Heart right ventricle (tissue), 16 donors: ENCODE measurements at places on chromosomes 16 and 17. TPM values are rescaled to one million over a fixed set of nuclear protein-coding genes. Genes with fewer than 3 reads are reported as not detected.
A peak's percentile ranks its signal among the peaks of the same experiment; 100 is the strongest.

The GAST gene
- total RNA-seq: not detected

DNA sequence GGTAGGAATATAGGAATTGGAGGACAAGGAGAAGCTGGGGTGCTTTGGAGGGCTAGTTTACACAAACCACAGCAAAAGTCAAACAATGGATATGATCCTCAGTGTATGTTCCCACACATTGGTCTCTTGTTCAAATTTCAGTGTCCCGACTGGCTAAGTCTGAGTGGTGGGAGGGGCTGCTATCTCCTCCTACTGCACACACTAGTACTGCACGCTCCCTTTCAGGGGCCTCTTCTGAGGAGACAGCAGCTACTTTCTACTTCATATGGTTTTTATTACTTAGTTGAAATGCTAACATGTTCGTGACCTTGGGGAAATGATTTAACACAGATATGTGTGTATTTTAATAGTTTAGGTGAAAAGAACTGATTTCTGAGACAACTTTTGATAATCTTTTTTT lies 18.8 kb upstream of the KRT10 start:
- H3K27ac ChIP-seq: no peak overlapping the region
- no peak overlapping the region for H3K4me3 ChIP-seq
- no peak for DNase-seq
- H3K36me3 ChIP-seq: no peaks in the 10 kb centered on the region

GRCh38 chr17:80491478-80492342 lies 15.3 kb upstream of the NPTX1 start:
- no peak for DNase-seq
- H3K27me3 ChIP-seq: peaks cover 43% of the 10 kb centered on the region
- no peak overlapping the region for H3K27ac ChIP-seq
- H3K36me3 ChIP-seq: no peaks in the 10 kb centered on the region
- no peaks in the 10 kb centered on the region for H3K4me1 ChIP-seq
- no peak overlapping the region for H3K4me3 ChIP-seq

The FAM20A gene
- 6.3 TPM for total RNA-seq

DNA sequence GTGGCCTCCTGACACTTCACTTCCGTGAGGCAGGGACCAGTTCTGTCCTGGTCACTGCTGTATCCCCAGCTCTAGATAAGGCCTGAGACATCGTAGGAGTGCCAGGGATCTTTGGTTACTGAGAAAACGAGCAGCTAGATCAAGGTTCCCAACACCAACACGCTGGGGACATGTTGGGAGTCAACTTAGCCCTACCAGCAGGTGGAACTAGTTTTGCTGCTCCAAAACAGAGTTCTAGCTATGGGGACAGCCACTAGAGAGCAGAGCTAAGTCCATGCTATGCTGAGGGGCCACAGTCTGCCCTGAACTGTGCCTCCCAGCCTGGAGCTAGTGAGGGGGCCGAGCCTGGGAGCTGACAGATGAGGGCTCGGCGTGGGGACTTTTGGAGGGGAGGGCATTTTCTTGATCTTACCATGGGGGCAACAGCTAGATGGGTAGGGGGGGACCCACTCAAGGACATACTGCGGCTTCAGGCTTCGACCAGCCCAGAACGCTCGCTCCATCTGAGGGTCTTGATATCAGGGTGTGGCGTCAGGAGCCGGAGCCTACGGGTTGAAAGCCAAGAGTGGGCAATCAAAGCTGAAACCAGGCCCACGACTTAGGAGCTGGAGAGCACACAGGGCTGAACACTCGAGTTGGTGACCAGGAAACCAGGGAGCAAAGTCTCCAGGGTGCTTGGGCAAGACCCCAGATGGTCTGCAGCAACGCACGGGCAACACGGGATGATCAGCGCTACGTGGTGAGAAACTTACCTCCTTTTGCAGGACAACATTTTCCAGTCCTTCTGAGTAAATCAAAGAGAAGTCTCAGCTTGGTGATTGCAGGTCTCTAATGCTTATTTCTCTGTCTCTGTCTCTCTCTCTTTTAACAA lies 13.4 kb downstream of the SNX20 start:
- no peak for DNase-seq
- no peak overlapping the region for H3K4me3 ChIP-seq
- H3K36me3 ChIP-seq: no peaks in the 10 kb centered on the region
- peak overlapping the region; percentile 43 for H3K27ac ChIP-seq
- peaks cover 4% of the 10 kb centered on the region for H3K27me3 ChIP-seq

DNA sequence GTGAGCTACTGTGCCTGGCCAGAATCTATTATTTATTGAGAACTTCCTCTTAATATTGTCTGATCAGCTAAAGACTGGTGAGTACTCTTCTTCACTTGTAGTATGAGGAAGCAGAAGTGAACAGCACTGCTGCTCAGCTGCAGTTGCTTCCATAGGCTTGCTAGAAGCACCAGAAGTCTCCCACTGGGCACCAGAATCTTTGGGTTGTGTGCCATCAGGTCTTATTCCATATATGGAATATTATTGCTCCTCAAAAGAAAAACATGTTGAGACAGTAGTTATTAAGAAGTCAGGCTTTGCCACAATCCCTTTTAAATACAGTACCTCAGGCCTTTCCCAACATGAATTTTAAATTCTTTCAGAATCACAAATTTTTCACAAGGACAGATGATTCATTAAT lies 17.2 kb downstream of the SNTB2 start:
- DNase-seq: no peak
- no peaks in the 10 kb centered on the region for H3K36me3 ChIP-seq
- peak overlapping the region; percentile 19 for H3K27ac ChIP-seq

The CCL8 gene
- not detected for total RNA-seq

The PLLP gene
- 1.9 TPM for total RNA-seq

DNA sequence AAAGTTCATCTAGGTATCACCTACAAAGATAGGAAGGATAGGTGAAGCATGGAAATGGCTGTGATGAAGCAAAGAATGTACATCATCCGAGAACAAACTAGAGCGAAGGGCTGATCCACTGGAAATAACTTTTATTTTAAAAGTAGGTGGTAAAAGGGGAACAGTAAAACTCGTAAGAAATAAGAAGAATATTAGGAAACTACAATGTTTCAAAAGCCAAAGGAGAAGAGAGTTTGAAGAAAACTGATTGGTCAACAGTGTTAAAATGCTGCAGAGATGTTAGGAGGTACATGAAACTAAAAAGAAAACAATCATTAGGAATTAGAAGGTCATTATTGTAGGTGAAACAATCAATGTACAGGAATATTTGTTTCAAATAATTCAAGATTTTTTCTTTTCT lies 108.1 kb downstream of the USP32 start:
- H3K27me3 ChIP-seq: no peaks in the 10 kb centered on the region
- peaks cover 7% of the 10 kb centered on the region for H3K36me3 ChIP-seq
- no peak overlapping the region for H3K4me3 ChIP-seq
- DNase-seq: no peak
- no peak overlapping the region for H3K27ac ChIP-seq

The CCL1 gene
- total RNA-seq: not detected

- DNase-seq: no peak
- H3K4me1 ChIP-seq: no peaks in the 10 kb centered on the region
- no peaks in the 10 kb centered on the region for H3K27me3 ChIP-seq
- H3K4me3 ChIP-seq: no peak overlapping the region
These were observed 524.5 kb upstream of the C16orf82 start for GRCh38 chr16:26542198-26542597.

The KRTAP1-5 gene
- total RNA-seq: not detected

The TEDC2 gene
- 1.6 TPM for total RNA-seq

GRCh38 chr17:51739245-51739886 lies 419.1 kb downstream of the CA10 start:
- H3K27me3 ChIP-seq: no peaks in the 10 kb centered on the region
- H3K36me3 ChIP-seq: no peaks in the 10 kb centered on the region
- no peak overlapping the region for H3K4me3 ChIP-seq
- no peak for DNase-seq
- H3K4me1 ChIP-seq: no peaks in the 10 kb centered on the region
